Hematopoietic multipotent progenitor cell treated with erythropoietin and hydrocortisone succinate and interleukin-3 and kit ligand, for 17 days (in vitro differentiated cells): ENCODE measurements at places on chromosomes 5 and 9.

- DNase-seq = no peak
Measured at GRCh38 chr9:7376833-7377232, 422.7 kb downstream of the DMAC1 start.

DNA sequence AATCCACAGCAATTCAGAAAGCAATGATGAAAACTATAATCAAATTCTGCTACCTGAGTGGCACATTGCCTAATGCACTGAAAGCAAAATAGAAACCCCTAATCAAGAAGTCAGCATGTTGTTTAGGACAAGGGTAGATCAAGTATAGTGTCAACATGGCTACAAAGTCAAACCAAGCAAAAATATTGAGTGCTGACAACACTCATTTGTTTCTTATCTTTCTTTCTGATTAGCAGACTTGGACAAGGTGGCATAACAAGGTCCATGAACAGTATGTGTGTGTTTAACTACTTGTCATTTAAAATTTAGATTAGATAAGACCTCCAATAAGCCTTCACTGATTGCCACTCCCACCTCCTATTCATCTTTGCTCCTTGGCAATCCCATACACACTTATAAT is 332.4 kb downstream of the KIAA0825 start:
- DNase-seq = no peak

DNA sequence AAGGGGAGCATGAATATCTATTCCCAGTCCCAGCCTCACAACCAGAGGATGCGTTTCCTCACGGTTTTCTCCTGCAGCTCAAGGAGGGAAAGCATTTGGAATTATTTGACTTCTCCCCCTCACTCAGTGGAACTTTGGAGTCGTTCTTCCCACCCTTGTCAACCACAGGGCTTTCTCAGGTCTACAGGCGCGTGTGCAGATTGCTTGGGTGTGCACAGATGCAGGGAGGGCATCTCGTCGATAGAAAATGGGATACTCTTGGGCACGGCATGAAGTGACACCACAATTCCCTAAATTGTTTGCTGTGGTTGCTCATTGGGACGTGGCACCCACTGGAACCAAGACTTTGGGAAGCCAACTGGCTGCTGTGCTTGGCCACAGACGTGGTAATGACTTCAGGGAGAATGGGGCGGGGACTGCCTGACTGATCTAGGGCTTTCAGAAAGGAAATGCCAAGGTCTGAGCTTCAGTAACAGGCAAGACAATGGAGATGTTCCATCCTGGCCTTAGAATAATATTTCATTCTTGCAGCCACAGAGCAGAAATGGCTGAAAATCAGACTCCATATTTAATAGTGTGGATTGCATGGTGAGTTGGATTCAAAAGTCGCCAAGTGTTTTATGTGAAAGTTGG is 12.2 kb upstream of the OBP2B start:
- no peak for DNase-seq

DNA sequence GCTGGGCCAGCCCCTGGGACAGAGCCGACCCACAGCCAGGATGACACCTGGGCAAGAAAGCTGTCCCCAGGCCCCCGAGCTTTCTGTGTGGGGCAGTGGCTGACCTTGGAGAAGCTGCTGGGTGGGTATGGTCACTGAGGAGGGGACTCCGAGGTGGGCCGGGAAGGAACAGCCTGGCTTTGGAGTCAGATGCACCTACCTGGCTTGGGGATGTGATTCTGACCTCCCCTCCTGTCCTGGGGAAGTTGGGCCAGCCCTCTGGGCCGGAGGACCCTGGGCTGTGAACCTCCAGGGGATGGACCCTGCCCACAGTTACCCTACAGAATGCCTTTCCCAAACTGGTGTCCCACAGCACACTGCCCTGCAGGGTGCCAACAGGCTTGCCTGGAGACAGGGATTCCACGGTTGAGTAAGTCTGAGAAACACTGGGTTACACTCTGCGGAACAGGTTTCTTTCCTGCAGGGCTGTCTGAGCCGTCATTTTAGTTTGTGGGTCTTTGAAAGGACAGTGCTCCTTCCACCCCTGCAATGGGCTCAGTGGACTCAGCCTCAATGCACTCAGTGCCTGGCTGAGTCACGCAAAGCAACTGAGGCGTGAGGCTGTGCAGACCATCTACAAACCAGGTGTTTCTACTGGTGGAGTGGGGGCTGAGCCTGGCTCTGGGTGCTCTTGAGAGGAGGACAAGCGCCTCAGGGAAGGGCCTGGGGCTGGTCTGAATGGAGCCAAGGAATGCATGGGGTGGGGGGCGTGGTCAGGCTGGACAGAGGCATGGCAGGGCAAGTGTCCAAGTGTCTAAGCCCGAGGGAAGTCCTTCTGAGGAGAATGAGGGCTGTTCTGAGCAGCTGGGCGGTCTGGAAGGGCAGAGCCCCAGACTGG is 41.3 kb upstream of the PHYKPL start:
- no peak for DNase-seq

DNA sequence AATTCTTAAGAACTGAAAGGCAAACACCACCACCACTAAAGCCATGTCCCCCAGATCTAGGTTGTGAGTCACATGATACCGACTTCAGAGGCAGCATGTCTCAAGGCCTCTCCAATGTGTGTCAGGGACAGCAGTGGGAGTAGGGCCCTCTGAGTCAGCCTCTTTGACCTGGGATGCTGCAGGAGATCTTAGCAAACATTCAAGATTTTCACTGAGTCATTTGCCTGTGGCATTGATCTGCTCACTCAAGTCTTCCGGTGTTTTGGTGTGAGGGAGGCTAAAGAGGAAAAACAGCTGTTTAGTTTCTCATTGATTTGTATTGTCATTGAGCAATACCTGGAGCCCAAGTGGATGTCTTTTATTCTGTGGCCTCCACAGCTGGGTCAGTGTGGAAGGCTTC is 36.1 kb downstream of the TMC1 start:
- peak; percentile 23 for DNase-seq

- DNase-seq = no peak
Measured at GRCh38 chr5:74948031-74948546, 81.9 kb upstream of the FAM169A start.

GRCh38 chr9:38085308-38085707 is 16.3 kb upstream of the SHB start:
- no peak for DNase-seq

DNA sequence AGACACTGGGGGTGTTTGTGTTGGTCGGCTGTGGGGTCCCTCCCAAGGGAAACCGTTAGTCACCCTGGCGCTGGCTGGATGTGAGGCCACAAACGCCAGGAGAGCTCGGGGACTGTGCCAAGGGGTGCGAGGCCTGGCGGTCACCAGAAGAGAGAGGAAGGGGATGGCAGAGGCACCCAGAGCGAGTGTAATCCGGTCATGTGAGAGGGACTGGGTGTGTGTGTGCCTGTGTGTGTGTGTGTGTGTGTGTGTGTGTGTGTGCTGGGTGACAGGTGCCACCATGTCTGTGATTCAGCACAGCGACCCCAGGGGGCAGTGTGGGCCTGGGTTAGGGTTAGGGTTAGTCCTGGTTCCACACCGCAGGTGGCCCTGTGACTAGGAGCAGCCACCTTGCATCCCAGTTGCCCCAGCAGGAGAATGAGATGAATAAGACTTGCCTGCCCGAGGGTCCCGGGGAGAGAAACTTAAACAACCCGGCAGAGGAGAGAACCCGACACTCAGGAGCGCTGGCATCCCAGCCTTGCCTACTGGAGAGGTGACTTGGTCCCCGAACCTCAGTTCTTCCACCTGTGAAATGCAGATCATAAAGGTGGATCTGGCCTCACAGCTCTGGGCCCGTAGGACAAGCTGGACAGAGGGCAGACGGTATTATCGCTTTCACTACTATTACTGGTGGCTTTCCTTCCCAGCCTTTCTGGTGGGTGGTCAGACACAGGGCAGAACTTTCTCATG is 1.4 kb upstream of the ADAMTSL2 start:
- peak; percentile 15 for DNase-seq

DNA sequence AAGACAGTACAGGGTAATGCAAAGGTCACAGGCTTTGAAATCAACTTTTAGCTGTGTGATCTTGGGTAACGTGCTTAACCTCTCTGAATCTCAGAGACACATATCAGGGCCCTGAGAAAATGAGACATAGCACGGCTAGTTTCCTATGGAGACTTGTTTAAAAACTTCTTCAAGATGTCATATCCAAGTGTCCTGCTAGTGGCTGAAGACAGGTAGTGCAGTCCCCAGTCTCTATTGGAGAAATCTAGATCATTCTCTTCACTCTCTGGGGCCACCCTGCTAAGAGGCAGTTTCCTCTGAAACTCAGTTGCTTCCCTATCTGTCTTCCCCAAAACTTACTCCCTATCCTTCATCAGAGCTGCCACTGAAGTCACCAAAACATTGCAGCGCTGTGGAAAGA is 30.3 kb upstream of the GRXCR2 start:
- DNase-seq = no peak

GRCh38 chr9:127004946-127005769 is 90.6 kb downstream of the RALGPS1 start:
- DNase-seq = no peak

DNA sequence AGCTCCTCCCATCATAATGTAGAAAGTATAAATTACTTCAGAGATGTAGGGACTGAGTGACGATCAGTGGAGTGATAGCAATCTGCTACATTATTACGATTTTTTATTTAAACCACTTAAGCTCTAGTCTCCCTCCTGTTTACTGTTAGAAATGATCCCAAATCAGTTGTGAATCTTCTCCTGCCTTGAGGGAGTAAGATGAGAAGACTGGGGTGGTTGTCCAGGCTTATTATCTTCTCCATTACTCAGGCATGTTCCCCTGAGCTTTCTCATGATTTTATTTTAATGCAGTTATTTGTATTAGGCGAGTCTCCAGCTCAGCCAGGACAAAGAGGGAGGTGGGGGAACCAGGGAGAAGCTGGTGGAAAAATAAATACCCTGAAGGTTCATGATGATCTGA is 48.2 kb upstream of the CTNNA1 start:
- no peak for DNase-seq

DNA sequence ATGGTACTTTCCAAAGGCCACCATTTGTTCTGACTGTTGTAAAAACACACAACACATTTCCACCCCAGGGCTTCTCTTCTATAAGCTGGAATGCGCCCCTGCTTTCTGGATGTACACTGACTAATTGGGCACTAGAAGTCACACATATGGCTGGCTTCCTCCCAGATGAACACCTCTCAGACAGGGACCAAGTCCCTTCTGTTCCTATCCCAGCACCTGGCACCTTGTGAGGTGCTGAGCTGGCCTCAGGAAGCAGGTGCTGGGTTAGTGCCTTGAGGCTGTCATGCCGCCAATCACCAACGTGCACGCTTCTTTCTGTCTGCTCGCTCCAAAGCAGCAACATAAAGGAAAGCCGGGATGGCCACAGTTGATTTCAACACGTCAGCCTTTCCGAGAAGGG is 93.2 kb downstream of the FSTL4 start:
- no peak for DNase-seq

DNA sequence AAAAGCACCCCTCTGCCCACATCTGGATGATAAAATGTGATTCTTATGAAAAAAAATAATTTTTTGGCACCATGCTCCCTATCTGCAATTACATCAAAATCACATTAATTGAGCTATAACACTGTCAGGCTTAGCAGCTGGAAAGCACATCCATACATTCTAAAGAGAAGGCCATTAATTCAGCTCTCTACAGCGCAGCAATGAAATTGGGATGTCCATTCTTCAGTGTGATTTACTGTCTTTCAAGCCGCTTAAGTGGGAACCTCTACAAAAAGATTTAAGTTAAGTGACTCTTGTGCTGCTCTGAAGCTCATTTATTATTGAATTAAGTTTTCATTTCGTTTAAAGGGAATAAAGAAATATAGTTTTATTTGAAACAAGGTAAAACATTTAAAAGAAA is 171.3 kb downstream of the EBF1 start:
- no peak for DNase-seq

DNA sequence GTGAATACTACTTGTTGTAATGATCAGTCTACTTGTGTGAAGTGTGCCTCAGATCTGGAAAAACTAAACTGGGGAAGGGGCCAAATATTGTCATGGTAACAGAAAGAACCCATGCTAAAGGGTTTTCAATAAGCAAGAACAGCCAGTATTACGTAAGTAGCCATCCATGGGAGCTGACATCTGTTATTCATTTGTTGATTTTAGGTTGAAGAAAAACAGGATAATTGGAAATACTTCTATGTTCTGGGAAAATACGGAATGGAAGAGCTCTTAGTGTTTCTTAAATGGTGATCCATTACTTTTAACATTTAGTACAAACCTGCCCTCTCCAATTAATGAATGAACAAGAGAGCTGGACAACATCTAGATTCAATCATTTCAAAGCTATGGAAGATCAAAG is 485.8 kb downstream of the NTRK2 start:
- no peak for DNase-seq

DNA sequence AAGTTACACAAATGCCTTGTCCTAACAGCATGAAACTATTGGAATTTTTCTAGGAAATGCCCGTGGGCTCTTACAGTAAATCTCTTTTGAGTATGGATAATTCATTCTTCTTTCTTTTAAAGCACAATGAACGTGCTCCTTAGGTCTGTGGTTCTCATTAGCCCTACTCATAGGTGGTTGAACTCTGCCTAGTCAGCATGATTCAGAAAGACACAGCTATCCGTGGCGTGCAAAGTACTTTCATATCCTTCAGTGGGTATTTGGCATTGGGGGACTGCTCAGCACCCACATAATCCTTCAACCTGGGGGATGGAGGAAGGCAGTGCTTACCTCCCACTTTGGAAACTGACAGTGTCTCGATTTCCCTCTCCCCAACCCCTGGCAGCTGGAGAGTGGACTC is 462.0 kb upstream of the CLINT1 start:
- no peak for DNase-seq

GRCh38 chr9:115008536-115009270 is 78.3 kb upstream of the TNFSF8 start:
- no peak for DNase-seq

GRCh38 chr5:150303660-150304386 is 1.1 kb upstream of the ARSI start:
- no peak for DNase-seq

- DNase-seq = no peak
Measured at GRCh38 chr9:73844135-73844534, 653.0 kb upstream of the RORB start.

DNA sequence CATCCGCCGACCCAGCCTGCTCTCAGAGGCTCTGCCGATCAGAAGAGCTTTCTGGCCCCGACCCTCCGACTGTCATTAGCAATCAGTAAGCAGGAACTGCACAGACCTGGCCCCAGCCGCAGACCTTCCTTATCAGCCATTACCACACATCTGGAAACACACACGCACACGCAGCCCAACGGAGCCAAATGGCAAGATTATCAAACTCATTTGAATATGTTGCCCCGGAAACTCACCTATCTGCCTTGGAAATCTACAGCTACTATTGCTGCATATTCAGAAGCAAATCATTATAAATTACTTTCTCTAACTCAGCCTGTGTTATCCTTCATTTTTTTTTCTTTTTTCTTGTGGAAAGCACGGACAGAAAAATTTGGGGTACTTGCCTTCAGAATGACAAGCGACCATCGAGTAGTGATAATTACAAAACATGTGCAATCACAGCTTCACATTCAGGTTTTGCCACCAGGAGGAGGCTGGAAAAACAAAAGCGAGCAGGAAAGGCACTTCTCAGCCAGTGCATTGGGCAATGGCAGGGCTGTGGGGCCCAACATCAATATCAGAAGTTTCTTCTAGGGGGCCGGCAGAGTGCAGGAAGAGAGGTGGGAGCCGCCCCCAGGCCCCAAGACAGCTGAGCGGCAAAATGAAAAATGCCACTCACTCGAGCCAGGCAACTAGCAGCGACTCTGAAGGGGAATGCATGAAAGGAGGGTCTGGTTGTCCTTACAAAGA is 122.3 kb downstream of the VAV2 start:
- peak; percentile 74 for DNase-seq

GRCh38 chr5:9954869-9955268 is 294.8 kb downstream of the ATPSCKMT start:
- no peak for DNase-seq

- no peak for DNase-seq
Measured at GRCh38 chr5:65790371-65791163, 68.6 kb downstream of the NLN start.
